H9 (cell line): ENCODE measurements at places on chromosomes 1 and 21.
A peak's percentile ranks its signal among the peaks of the same experiment; 100 is the strongest.

DNA sequence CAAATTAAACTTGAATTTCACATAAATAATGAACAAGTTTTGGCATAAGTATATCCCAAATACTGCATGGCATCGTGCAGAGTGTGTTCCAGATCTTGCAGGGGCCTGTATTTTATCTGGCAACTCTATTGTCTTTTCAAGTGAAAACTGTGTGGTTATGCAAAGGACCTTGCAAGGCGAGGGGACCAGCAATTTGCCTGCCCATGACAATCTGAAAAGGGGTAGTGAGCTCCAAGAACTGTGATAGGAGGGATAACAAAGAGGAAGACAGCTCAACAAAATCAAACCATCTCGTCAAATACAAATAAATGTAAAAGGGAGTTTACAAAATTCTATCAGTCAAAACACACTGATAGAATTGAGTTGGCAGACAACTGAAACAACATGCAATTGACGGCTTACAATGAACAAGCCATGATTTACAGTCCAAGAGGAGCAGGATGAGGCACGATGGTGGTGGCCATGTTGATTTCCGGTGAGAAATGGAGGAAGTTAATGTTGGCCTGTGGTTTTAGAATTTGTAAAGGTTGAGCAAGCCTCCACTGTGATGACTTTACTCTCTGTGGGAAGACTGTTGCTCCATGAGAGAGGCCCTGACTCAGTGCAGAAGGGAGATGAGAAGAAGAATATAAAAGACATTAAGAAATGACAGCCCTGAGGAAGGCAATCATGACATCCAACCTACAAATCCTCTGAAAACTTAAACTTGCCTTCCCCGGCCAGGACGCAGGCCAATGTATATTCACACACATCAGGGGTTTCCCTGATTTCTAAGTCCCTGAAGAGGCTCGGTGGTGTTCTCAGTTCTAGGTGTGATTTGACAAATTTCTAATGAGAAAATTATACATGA is 132.2 kb downstream of the ADSS2 start:
- DNase-seq: peak; percentile 2

- no peak for DNase-seq
Measured at GRCh38 chr1:5374192-5374591, 618.0 kb downstream of the NPHP4 start.

DNA sequence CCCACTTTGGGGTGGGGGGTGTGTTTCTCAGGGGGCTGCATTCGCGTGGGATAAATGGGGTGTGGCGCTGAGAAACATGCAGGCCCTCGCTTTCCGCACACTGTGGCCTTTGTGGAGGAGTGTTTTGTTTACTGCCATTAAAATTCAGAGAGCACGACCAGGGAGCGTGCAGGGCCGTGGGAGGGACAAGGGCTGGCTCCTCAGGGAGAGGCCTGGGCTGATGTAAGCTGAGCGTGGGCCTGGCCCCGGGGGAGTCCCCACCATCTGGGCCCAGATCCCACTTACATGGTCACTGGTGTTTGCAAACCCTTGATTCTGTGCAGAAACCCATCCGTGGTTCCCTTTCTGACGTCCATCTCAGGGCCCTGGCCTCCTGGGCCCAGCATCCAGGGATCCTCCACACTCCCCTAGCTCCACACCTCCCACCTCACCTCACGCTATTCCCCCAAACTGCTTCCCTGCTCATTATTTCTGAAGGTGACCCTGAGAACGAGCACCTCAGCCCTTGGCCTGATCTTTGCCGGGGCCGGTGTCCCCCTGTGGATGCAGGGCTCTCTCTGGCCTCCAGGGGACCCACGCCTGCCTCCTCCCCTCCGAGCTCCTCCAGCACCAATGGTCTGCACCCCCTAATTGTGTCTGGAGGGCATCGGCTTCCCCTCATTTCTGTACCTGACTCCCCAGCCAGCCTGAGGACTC is 92.5 kb upstream of the SIM2 start:
- no peak for DNase-seq

GRCh38 chr1:11052839-11053757 is 6.1 kb upstream of the MASP2 start:
- no peak for DNase-seq

DNA sequence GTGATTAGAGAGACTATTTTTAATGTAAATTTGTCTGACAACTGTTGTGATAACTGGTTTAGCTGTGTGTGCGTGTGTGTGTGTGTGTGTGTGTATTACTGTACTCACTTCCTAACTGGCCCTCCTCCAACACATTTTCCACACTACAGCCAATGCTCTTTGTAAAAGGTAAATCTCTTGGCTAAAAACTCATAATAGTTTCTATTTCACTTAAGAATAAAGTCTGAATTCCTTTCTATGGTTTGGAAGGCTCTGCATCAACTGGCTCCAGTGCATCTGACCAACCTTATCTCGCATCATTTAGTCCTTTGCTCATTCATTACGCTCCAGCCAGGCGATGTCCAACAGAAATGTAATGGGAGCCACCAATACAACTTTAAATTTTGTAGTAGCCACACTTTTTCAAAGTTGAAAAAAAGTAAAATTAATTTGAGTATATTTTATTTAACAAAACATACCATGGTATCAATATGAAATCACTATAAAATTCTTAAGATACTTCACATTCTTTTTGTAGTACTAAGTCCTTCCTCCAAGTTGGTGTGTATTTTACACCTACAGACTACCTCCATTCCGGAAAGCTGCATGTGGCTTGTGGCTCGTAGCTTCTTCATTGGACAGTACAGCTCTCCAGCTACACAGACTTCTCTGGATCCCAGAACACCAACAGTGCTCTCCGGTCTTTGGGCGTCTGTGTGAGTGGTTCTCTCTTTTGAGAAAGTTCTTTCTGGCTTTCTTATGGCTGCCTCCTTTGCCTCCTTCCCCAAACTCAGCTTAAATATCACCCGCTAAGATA is 68.9 kb downstream of the NRIP1 start:
- DNase-seq: no peak

GRCh38 chr1:41629141-41629540 is 144.7 kb upstream of the EDN2 start:
- no peak for DNase-seq
